ENCODE measurements at places on chromosomes 3 and 15.
A peak's percentile ranks its signal among the peaks of the same experiment; 100 is the strongest.

GRCh38 chr3:180058238-180058637, 21.5 kb upstream of the PEX5L start:
- DNase-seq = no peak

GRCh38 chr3:15497964-15498363, 23.5 kb downstream of the COLQ start:
- DNase-seq = no peak

- no peak for DNase-seq
These were observed 3.0 kb upstream of the BUB1B start for GRCh38 chr15:40157778-40158447.

DNA sequence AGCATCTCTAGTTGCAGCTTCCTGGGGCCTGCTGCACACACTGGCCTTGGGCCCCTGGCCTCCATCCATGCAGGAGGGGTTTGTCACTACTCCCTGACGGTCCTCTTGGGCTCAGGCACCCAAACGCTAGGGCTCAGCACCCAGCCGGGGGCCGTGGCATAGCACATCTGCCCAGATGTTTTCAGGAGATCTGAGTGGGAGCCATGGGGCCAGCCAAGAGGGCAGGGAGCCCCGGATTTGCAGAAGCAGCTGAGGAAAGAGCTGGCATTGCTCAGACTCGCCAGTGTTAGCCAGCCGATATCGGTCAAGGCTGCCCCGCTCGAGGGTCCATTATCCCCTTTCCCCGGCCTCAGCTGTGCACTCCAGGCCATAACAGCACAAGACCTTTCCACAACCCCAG, 1.5 kb upstream of the ALDH1A3 start:
- DNase-seq = no peak

DNA sequence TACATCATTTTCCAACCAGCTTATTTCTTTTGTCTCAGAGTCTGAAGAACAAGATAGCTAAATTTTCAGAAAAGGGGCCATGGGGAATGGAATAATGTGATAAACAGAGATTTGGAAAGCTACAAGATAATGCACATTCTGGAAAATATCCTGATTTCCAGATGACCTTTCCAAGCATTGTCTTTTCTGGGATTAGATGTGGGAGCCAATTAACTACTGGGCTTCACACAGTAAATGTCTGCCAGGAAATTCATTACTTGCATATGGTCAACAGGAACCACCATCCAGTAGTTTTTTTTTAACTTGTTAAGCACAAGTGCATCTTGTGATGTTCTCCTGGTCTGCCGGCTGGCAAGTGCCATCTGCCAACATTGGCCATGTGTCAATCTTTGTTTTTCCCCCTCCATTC, 131.1 kb upstream of the BFSP2 start:
- no peak for DNase-seq

- no peak for DNase-seq
These were observed 141.9 kb upstream of the CCDC54 start for GRCh38 chr3:107235193-107235927.

DNA sequence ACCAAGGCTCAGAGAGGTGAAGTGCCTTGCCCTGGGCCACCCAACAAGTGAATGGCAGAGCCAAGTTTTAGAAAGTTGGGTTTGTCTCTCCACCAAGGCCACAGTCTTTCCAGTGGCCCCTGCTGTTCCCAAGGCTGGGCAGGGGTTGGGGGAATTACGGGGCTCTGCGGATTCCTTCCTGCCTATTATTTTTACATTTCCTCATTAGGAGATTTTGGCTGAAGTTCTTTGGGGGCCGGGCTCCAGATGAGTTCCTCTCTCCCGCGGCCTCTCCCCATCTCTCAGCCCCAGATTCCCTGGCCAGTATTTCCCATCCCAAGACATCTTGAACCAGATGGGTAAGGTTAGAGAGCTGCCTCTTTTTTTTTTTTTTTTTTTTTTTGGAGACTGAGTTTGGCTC, 44.0 kb upstream of the SMAD6 start:
- DNase-seq = no peak

- no peak for DNase-seq
These were observed 74.7 kb downstream of the XXYLT1 start for GRCh38 chr3:195196266-195196665.

GRCh38 chr3:95197661-95198060, 1134.8 kb downstream of the NSUN3 start:
- DNase-seq = no peak

GRCh38 chr15:79606831-79607355, 174.8 kb downstream of the MINAR1 start:
- no peak for DNase-seq

GRCh38 chr15:77025941-77026411, 31.1 kb downstream of the PSTPIP1 start:
- no peak for DNase-seq

GRCh38 chr15:100786901-100787566, 92.6 kb upstream of the ALDH1A3 start:
- no peak for DNase-seq

DNA sequence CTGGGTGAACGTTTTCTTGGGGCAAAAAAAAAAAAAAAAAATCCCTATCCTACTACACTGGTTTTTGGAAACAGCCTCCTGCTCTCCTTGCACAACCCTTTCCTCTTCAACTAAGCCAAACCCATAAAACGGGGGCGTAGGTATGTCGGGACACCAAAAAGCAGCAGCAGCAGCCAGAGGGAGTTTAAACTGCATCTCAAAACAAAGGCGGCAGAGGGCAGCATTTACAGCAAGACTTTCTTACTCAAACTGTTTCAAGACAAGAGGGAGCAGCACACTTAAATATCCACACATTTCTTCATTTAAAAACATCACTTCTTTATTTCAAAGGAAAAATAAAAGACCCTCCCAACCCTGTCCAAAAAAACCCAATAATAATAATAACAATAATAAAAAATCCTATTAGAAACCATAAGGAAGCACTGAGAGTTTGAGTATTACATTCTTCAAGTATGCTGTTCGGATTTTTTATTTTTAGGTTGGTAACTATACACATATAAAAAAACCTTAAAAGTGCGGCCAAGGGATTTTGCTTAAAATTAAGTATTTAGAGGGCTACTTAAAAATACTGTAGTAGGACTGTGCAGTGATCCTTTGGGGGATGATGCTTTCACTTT, 43.9 kb upstream of the PLXND1 start:
- peak; percentile 71 for DNase-seq

GRCh38 chr15:56472278-56472677, 7.3 kb upstream of the MNS1 start:
- no peak for DNase-seq

- no peak for DNase-seq
These were observed 279.0 kb downstream of the LPP start for GRCh38 chr3:188432802-188433520.

Measured in fibroblast of the conjunctiva (primary cell).